Activated T-helper 17 cell treated with anti-CD3 and anti-CD28 coated beads, Interleukin-2, amount 50 U/mL, for 72 hours (primary cell): ENCODE measurements at places on chromosomes 7 and 10. TPM values are rescaled to one million over a fixed set of nuclear protein-coding genes. Genes with fewer than 3 reads are reported as not detected.

DNA sequence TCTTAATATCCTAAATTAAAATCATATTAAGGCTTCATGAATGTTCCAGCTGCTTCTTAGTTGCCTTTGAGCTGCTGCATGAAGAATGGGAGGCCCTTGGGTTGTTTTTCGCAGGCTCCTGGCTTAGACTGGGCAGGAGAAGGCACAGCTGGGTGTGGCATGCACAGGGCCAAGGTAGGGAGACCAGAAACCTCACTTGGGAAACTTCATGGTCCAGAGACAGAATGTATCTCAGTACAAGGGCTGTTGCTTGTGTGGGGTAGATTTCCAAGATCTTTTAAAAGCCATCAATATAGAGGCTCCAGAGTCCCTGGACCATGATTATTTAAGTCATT is 49.9 kb downstream of the BUB3 start:
- no peak for ATAC-seq

DNA sequence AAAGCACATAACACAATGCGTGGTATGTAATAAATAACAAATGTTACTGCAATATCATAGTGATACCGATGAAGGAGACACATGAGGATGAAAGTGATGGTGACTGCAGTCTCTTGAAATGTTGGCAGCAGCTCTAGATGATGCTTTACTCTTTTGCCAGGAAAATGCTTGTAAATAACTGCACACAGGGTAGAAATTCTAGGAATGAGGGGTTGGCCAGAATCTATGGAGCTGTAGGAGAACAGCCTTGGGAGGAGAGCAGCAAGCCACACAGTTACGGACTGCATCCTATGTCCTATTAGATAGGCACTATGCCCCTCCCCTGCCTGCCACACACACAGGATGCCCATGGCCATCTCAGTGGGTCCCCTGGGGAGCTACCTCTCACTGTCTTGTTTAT is 97.6 kb upstream of the GSDME start:
- no peak for ATAC-seq

DNA sequence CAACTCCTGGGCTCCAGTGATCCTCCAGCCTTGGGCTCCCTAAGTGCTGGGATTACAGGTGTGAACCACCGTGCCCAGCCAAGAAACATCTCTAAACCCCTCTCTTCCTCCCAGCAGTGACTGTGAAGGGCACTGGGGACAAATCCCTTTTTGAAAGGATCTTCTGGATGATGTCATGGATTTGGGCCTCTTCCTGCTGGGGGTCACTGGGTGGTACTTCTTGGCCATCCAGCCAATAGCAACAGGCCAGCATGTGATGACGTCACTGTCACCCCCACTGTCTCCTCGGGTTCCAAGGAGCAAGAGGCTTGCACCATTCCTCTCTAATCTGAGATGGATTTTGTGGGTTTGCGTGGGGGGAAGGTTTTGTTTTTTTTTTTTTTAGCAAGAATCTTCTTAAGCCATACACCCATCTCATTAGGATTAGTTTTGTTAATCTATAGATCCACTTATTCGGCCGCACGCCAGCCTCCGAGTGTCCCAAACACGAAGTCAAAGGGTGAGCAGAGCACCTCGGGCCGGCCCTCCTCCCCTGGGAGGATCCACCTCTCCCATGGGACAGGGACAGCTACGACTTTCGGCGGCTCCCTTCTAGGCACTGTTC is 29.4 kb upstream of the TNRC18 start:
- ATAC-seq: no peak

GRCh38 chr7:115328018-115328417 is 406.1 kb downstream of the MDFIC start:
- ATAC-seq: no peak

GRCh38 chr7:140597428-140597949 is 43.1 kb downstream of the DENND2A start:
- no peak for ATAC-seq

The TMEM229A gene
- total RNA-seq: not detected

GRCh38 chr7:97450516-97450915 is 281.4 kb upstream of the TAC1 start:
- no peak for ATAC-seq

DNA sequence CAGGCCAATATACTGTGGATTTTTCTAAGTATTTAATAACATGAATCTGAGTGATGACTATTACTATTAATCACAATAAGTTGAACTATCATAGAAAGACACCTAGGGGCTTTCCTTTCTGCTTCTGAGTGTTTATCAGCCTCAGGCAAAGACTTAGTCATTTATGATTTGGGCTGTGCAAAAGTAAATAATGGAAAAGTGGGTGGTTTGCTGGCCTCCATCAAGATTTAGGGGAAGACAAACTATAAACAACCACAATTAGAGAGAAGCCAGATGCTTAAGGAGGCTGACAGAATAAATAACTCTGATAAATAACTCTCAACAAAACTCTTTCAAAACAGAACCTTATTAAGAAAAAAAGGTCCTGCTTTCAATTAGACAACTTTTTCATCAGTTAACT is 64.7 kb downstream of the MACC1 start:
- ATAC-seq: no peak

- no peak for ATAC-seq
Measured at GRCh38 chr10:79272353-79272752, 74.9 kb upstream of the PPIF start.

DNA sequence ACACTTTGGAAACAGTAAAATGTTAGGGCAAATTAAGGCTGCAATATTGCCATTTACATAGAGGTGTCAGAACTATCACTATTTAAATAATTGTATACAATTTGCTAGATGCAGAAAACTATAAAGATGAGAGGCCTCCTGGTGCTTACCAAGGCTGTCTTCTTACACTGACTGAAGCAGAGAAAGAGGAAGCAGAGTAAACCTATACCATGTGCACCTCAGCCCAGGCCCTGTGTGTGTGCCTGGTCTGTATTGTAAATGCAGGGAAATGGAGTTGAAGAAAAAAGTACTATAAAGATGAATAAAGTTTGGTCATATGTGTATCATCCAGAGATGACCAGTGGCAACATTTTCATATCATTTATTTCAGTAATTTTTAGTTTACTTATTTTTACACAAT is 29.2 kb downstream of the ELMO1 start:
- ATAC-seq: no peak

The GDF10 gene
- 0.45 TPM for total RNA-seq

GRCh38 chr7:149455175-149455950 is 5.5 kb downstream of the ZNF777 start:
- ATAC-seq: no peak

DNA sequence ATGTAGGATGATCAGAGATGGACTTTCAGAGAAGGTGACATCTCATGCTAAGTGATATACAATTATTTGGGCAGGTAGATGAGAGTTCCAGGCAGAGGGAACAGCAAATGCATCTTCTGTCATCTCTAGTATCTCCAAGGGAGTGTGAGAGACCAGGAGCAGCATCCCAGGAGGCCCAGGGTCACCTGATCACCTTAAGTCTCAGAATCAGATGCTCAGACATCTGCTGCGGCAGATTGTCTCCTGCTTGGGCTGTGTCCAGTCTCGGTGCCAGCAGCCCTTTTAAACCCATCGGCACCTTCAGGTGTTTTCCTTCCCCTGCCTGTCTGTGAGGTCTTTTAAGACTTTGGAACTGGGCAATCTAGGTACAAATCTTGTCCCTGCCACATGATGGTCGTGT is 690.6 kb downstream of the LRMDA start:
- no peak for ATAC-seq

The ZNF722 gene
- not detected for total RNA-seq

GRCh38 chr10:79491143-79491835 is 21.0 kb upstream of the EIF5AL1 start:
- ATAC-seq: no peak

DNA sequence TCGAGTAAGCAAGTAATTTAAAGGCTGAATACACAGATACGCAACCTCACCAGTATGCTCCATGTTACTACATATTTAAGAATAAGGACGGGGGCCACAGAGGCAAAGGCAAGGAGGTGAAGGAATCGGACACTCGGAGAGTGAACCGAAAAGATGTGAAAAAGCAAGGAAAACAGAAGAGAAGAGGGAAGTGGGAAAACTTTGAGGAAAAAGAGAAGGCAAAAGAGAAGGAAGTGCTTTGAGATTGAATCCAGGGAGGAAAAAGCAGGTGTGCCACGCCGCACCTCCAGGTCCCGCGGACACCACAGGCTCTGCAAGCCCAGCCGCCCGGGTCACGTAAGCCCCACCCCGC is 367 bp upstream of the AVL9 start:
- peak; percentile 3 for ATAC-seq

The ITGB8 gene
- 0.26 TPM for total RNA-seq

- ATAC-seq: no peak
Measured at GRCh38 chr7:110766864-110767263, 324.1 kb upstream of the LRRN3 start.
